ENCODE measurements at places on chromosomes 7 and 10.

DNA sequence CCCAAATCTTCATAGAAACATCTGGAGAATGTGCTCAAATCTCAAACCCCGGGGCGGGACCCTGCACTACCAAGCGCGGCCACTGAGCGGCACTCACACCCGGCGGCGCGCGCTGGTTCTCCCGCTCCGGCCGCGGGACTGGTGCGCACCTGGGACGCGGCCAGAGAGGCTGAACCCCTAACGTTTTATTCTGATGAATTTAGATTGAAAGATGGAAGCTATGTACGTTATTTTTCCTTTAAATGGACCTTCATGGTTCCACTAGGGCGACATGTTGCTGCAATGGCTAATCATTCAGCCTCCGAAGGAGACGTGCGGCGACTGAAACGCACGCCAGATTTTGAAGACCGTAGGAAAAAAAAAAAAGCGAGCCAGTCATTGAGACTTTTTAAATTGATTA, 107.0 kb upstream of the INSIG1 start:
- peak; percentile 53 for DNase-seq

GRCh38 chr10:103766751-103767505, 88.4 kb downstream of the SH3PXD2A start:
- DNase-seq, result no peak

- DNase-seq, result no peak
Observed at GRCh38 chr10:58001159-58001558, 266.5 kb downstream of the IPMK start.

DNA sequence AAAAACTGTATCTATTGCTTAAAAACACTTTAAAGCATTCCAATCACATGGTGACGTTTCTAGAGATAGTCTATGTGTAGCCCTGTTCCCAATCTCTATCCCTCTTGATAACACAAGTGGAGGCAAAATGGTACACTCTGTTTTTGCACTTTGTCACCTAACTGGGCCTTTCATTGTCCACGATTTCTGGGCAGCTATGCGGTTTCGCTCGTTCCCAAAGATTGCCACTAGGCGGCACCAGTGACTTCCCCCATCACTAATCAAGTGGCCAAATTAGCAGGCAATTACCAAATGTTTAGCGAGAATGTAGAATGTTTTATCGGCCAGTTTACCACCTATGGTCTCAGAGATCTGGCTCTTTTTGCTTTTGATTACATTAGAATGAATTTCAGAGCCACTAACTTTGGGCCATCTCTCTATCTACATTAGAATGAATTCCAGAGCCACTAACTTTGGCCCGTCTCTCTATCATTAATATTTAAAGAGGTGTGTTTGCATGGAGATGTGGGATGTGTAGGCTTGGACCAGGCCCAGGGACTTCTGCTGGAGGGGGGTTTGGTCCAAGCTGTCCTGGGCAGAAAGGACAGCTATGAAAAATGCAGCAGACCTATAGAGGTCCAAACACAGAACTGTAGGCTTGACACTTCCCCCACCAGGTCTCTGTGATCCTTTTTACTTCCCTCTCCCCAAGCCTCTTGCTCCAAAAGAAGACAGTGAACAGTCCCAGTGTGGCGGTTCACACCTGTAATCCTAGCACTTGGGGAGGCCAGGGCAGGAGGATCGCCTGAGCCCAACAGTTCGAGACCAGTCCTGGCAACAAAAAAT, 90.1 kb downstream of the EPC1 start:
- peak; percentile 55 for DNase-seq

DNA sequence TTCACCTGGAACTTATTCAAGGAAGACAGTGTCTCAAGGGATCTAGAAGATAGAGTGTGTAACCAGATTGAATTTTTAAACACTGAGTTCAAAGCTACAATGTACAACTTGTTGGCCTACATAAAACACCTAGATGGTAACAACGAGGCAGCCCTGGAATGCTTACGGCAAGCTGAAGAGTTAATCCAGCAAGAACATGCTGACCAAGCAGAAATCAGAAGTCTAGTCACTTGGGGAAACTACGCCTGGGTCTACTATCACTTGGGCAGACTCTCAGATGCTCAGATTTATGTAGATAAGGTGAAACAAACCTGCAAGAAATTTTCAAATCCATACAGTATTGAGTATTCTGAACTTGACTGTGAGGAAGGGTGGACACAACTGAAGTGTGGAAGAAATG, 10.9 kb downstream of the IFIT3 start:
- no peak for DNase-seq

DNA sequence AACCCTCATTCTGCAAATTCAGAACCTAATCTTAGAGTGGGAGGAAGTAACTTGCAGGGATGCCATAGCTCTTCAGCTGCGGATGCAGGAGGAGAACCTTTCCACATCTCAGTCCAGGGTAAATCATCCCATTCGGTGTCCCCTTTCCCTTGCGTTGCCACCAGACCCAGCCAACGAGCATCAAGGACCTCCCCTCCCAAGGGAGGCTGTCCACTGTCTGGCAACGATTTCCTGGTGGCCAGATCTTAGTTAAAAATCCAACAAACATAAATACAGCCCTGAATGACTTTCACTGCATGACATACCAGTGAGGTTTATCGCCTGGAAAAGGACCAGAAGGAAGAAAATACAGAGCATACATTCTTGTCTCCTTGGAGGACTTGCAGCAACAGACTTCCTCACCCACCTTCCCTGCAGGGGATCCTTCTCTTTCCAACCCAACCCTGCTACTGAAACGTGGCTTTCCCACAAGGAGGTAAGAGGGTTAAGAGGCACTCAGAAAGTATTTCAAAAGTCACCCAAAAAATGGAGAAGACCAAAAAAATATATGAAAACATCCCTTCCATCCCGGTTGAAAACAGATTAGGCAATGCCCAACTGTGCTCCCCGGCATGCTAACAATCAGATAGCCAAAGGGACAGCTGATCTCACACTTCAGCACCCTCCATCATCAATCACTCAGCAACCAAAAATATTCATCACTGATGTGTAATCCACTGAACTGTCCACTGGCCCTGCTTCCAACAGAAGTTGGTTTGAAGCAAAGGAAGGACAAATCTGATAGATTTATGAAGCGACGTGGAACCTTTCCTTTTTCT, 206.6 kb downstream of the TNS3 start:
- no peak for DNase-seq

- no peak for DNase-seq
Observed at GRCh38 chr7:158247758-158248487, 339.7 kb downstream of the PTPRN2 start.

- DNase-seq, result no peak
Observed at GRCh38 chr10:130802301-130802700, 509.2 kb downstream of the TCERG1L start.

DNA sequence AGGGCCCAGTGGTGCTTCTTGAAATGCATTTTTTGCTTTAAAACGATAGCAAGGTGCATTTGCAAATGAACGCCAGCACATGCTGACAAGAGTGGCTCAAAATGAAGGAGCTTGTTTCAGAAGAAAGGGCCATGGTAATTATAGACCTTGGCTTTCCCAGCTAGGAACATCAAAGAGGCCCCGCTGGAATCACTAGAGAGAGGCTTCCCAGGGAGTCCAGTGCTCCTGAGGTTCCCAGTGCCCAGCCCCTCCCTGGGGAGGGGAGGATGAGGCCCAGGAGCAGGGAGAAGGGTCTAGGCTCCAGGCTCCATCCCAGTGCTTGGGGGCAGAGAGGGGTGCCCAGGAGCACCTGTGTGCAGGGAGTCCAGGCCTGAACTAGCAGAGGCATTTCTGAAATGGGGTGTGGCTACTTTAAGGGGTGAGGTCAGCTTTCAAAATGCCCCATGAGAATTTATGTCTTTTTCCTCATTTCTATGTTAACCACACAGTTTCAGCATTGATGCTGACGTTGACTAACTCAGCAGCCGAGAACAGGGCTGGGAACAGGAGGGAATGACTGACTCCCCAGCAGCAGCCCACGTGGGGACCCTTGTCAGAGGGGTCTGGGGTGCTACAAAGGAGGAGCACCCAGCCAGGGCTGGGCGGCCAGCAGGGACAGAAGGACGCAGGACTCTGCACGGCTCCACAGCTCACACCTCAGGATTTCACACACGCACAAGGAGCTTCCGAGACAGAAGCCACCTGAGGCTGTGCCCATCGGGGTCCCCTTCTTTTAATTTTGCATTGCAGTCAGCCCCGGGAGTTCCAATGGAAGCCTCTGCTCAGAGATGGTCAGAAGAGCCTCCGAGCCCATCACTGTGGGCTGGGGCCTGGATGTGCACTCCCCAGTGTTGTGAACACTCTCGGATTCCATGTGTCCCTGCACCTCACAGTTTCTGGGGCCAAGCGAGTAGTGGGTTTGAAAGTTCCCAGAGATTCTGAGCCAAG, 570.2 kb downstream of the PTPRN2 start:
- DNase-seq, result no peak

DNA sequence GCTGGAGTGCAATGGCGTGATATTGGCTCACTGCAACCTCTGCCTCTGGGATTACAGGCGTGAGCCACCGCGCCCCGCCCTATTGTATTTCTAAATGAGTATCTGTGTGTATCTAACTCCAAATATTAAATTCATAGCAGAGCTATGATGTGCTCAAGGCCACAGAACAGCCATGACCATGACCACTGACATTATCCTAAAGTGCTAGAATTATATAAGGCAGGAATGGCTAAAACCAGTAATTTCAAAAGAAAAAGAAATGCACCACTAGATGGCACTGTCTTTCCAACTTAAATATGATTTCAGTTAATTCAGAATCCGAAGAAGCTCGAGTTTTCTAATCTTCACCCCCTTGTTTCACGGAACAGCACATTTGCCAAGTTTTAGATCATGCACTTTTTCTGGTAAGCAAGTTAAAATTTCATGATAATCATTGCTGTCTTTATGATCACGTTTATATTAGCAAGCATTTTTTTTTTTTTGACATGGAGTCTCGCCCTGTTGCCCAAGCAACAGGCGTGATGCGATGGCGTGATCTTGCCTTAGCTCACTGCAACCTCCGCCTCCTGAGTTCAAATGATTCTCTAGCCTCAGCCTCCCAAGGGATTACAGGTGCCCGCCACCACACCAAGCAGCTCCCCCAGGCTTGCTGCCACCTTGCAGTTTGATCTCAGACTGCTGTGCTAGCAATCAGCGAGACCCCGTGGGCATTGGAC, 65.3 kb downstream of the OR13A1 start:
- no peak for DNase-seq

GRCh38 chr7:74606909-74607510, 50.5 kb upstream of the GTF2I start:
- DNase-seq, result no peak

DNA sequence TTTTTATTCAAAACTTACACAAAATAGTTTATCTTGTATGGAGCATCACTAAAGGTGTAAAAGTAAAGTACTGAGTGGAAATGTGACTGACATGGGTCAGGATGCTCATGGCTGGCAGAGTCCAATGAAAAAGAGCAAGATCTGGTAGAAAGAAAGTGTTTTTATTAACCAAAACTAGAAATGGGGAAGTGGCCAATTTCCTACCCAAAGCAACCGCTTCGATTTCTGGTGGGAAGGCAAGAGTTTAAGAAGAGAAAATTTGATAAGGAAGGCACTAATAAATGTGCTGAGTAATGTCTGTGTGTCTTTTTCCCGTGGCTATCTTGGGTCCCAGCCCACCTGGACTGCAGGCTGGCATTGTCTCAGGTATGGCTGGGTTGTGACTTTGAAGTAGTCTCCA, 277.7 kb downstream of the ANKRD7 start:
- no peak for DNase-seq

DNA sequence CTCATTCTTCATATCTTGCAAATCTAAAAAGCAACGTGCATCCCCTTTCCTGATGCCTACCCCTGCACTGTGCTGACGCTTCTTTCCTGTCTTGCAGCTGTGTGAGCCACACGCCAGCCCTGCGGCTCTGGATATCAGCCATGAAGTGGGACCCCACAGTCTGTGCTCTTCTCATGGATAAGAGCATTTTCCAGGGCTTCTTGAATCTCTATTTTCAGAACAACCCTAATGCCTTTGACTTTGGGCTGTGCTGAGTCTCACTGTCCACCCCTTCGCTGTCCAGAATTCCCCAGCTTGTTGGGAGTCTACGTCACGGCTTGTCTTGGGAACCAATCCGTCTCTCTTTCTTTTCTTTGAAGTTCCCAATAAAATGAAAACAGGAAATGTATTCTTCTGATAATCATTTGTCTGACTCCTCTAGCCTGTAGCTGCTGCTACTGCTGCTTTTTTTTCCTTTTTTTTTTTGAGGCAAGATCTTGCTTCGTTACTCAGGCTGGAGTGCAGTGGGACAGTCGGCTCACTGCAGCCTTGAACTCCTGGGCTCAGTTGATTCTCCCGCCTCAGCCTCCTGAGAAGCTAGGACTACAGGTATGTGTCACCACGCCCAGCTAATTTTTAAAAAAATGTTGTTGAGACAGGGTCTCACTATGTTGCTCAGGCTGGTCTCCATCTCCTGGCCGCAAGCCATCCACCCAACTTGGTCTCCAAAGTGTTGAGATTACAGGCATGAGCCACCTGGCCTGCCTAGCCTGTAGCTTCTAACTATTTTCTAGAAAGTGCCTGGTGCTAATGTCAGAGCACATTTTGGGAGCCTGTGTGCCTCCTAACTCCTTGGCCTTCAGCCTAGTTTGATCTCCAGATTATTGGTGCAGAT, 30.3 kb downstream of the GSTO2 start:
- no peak for DNase-seq

- DNase-seq, result no peak
Observed at GRCh38 chr10:133122171-133122935, 34.6 kb downstream of the ADGRA1 start.

- DNase-seq, result no peak
Observed at GRCh38 chr7:143016996-143017395, 9.9 kb downstream of the OR9A2 start.

DNA sequence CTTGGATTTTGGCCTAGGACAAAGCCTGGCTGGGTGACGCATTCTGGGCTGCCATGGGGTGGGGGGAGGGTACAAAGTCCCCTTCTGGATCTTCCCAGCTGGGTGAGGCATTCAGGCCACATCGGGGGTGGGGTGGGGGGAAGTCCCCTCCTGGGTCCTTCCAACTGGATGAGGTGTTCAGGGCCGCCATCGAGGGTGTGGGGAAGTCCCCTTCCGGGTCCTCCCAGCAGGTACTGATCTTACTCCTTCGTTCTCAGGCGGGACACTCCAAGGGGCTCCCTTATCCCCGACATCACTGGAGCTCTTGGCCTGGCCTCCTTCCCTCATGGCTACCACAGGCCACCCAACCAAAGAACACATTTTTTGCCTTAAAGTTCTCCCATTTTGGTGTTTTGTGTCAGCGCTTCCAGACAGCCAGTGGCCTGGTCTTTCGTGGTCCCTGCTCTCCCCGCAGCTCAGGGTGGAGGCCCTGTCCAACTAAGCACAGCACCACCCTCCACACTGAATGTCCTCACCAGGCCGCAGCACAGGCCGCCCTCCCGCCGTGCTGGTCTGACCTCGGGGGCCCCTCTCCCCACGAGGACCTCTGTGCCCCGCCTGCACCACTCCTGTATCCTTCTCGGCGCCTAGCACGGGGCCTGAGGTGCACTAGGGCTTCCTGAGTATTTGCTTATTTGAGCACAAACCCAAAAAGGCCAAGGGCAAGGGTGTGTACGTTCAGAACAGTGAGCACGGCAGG, 38.5 kb downstream of the EN2 start:
- no peak for DNase-seq

DNA sequence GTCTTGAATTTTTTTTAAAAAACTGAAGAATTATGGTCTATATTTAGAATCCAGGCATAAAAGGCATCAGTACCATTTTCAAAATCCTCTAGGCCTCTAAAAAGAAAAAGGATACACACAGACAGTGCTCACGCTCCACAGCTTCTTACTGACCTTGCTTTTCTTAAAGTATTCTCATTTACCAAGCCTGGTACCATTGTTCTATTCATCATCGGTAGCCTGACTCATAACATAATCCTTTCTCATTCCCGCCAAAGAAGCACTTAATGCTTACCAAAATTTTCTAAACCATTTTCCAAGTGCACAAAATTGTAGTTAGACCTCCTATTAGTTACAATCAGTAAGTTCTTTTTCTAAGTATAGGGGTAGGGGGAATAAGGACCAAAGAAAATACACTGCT, 54.6 kb downstream of the ATE1 start:
- DNase-seq, result no peak
